ENCODE measurements at places on chromosomes 5 and 9.

- peak; percentile 9 for DNase-seq
Measured at GRCh38 chr9:101235105-101235866, 149.5 kb downstream of the BAAT start.

GRCh38 chr5:89045216-89045615 is 162.2 kb upstream of the MEF2C start:
- no peak for DNase-seq

DNA sequence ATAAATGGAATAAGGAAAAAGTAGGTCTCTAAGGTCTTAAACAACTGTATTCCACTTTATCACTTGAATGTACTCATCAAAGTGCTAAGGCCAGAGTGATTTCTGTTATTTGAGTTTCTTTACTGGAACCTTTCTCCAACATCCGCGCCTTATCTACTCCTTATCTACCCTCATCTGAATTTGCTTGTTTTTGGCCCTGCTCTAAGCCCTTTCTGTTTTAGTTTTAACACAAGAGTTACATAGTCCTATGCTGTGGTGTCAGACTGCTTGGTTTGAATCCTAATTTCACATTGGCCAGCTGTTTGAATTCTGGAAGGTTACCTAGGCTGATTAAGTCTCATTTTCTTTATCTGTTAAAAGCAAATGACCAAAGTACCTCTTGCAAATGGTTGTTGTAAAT is 128.3 kb downstream of the PCSK5 start:
- no peak for DNase-seq

DNA sequence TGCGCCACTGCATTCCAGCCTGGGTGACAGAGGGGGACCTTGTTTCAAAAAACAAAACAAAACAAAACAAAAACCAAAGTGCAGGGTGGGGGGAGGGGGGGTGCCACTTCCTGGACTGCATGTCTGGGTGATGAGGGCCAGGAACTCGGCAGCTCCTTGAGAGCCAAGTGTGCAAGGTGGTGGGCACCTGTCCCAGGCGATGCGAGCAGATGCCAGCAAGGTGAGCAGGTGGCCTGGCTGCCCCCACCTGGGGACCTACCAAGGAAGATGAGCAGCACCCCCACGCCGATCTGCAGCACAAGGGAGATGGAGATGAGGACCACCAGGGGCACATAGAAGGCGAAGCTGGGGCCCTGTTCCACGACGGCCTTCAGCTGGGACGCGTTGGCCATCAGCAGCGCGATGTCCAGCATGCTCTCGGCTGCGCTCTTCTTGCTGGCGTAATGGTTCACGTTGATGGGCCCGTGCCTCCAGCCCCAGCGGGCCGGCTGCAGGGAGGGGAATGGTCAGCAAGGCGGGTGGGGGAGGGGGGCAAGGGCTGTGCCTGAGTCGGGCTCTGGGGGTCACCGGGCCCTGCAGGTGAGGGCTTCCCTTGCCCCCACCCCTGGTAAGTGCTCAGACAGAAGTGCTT is 7.8 kb downstream of the NINJ1 start:
- no peak for DNase-seq

DNA sequence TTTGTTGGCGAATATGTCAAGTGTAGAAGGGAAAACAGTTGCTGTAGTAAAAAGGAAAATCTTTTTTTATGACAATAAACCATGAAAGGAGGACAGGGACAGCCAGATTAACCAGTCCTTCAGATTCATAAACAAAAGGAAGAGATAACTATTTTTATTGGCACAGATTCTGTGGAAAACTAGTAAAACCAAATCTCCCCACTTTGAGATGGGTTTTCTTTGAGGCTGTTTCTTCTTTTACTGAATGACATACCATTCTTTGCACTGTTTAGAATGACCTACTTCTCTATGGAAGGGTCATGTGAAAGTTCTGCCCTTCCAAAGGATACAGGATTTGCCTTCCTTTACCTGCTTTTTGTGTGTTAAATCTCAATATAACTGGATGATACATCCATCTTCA is 13.7 kb downstream of the CAST start:
- DNase-seq: no peak

GRCh38 chr5:30997681-30998080 is 195.8 kb upstream of the CDH6 start:
- DNase-seq: no peak

GRCh38 chr5:52705720-52706119 is 82.0 kb upstream of the ITGA1 start:
- DNase-seq: peak; percentile 69

DNA sequence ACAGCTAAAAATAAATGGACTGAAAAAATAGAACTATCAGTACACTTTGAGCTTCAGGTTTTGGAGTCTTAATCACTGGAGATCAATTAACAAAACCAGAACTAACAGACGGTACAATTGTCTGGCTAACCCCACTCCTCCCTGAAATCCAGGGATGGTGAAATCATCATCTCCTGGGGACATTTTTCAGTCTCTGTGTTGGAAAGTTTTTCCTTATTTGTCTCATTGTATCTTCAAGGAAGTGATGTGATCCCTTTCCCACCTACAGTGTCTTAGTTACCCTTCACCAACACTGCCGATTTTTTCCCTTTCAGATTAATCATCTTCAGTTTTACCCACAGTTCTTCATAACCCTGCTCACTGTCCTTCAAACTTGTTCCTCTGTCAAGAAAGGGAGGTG is 81.9 kb downstream of the MAP1B start:
- no peak for DNase-seq

DNA sequence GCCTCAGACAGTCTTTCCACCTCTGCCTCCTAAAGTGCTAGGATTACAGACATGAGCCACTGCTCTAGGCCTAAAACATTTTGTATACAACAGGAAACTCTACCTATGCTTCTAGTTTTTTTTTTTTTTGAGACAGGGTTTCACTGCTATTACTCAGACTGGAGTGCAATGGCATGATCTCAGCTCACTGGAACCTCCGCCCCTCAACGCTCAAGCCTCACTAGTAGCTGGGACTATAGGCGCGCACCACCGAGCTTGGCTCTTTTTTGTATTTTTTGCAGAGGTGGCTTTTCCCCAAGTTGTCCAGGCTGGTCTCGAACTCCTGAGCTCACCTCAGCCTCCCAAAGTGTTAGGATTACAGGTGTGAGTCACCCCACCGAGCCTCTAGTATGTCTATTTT is 5.4 kb downstream of the HSPA9 start:
- no peak for DNase-seq

DNA sequence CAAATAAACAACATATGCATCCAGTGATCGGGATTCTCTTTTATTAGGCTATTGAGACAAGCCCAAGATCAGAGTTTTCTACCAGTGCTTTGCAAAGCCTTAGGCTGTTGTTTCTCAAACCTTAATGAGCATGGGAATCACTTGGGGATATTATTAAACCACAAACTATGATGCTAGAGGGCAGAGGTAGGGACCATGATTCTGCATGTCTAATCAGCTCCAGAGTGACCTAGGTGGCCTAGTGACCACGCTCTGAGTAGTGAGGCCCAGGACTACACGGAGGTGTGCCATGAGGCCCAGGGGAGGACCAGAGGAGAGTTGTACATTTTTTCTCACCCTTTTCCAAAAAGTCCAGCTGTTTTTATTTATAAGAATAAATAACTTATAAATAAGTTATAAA is 298.5 kb upstream of the TLE4 start:
- no peak for DNase-seq

DNA sequence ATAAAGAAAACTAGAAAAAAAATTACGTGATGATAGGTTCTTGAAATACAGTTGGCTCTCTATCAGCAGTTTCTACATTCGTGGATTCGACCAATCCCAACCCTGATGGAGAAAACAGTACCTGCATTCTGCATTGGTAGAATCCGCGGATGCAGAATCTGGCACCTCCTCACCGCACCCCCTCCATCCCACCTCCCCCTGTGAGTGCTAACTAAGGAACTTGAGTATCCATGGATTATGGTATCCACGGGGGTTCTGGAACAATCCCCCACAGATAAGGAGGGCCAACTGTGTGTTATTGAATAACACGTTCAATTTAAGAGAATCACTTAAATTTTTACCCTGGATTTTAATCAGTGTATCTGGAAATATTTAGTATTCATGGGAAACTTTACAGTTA is 10.5 kb upstream of the PSIP1 start:
- DNase-seq: no peak

Data from fibroblast of skin of right quadriceps (primary cell).